ENCODE measurements at places on chromosomes 4 and X.

GRCh38 chr4:141914746-141915145, 278.4 kb downstream of the IL15 start:
- DNase-seq: peak; percentile 31

GRCh38 chr4:140811429-140811828, 55.2 kb upstream of the TBC1D9 start:
- no peak for DNase-seq

- no peak for DNase-seq
These were observed 402.4 kb downstream of the PACRGL start for GRCh38 chr4:21102667-21103066.

- DNase-seq: no peak
These were observed 136.7 kb downstream of the APBB2 start for GRCh38 chr4:41077628-41078027.

- no peak for DNase-seq
These were observed 1.6 kb downstream of the SLITRK4 start for GRCh38 chrX:143634309-143634662.

DNA sequence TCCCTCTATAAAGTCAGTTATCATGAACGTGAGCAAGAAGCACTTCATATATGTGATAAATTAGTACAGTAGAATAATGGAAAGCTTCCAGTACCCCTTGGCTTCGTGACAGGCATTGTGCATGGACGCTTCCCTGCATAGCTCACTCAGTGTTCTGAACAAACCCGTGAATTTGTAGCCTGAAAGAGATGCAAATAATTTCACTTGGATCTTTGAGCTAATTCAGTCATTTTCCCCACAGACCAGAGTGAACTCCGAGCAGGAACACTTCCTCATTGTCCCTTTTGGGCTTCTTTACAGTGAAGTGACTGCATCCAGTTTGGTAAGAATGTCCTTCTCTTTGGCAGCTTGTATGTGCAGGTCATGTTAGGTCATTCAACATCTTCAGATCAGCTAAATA, 50.1 kb downstream of the ADD1 start:
- DNase-seq: no peak

GRCh38 chr4:6467600-6467999, 4.8 kb downstream of the PPP2R2C start:
- no peak for DNase-seq

DNA sequence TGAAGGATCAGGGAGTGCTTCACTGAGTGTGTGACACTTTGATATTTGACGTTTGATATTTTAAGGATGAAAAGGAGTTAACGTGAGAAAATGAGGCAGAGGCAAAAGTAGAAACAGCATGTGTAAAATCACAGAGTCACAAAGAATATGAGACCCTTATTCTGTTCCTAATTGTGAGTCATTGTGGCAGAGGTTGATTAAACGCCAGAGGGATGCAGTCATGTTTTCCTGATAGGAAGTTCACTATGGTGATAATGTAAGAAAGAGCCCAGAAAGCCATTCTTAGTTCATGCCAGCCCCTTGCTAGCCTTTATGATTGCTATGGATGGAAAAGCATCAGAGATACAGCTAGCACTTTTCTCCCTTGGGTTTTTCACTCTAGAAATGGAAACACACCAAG, 33.5 kb upstream of the IGSF1 start:
- DNase-seq: no peak

- DNase-seq: no peak
These were observed 389.5 kb upstream of the GRID2 start for GRCh38 chr4:91914176-91914804.
